ENCODE measurements at places on chromosomes 7 and 10.

DNA sequence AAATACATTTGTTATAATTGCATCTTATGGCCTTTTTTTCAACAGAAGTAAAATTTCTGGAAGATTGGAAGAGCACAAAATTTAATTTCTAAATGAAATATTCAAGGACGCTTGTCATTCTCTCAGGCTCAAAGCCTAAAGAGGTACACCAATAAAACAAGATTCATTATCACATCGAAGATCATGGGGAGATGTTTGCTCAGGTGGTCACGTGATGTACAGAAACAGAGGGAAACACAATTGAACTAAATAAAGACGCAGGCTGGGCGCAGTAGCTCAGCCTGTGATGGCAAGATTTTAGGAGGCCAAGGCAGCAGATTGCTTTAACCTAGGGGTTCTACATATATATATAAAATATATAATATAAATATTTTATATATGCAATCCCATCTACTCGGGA, 37.3 kb upstream of the TMEM254 start:
- no peak for DNase-seq

- DNase-seq = no peak
These were observed 47.1 kb upstream of the HYAL4 start for GRCh38 chr7:123797673-123798531.

GRCh38 chr10:97574374-97575126, 2.0 kb downstream of the ANKRD2 start:
- no peak for DNase-seq

DNA sequence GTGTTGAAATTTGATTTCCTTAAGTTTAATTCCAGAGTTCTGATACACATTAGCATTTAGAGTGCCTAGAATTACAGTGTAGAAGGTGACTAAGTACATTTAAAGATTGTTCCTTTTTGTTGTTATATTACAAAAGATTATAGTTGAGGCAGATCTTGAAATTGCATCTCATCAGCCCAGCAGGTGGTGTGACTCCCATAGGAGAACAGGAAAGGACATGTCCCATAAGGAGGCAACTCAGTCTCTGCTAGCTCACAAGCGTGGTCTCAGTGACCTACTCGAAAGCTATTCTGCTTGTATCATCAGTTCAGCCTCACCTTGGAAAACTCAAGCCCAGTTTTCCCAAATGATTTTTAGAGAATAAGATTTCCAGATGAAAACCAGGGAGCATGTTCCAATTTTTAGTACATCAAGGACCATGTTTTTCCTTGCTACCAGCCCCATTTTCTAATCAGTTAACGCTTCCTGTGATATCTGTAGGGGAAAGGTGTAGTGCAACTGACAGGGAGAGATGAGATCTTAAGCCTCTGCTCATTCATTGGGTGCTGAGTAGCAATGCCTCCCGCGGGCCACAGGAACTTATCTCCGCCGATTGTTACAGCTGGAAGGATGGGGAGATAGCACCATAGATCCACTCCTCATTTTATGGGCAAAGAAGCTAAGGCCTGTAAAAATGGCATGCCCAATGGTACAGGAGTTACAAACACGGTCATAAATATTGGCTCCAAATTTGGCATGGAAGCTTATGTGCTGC, 1.1 kb upstream of the GNAI1 start:
- DNase-seq = no peak

DNA sequence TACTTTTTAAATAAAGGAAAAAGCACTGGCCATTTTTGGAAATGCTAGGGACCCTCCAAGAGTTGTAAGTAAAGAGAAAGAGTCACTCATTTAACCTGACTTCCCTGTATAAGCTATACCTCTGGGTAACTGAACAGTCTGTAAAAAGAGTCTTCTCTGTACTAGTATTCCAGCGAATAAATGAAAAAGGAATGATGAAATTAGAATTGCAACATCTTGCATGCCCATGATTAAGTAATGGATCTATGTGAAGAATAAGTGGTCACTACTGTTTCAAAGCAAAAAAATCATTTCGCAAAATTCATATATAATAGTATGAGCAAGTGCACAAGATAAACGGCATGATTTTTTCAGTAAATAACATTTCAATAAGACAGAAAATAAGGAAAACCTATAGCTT, 116.8 kb downstream of the ZFAND4 start:
- no peak for DNase-seq

DNA sequence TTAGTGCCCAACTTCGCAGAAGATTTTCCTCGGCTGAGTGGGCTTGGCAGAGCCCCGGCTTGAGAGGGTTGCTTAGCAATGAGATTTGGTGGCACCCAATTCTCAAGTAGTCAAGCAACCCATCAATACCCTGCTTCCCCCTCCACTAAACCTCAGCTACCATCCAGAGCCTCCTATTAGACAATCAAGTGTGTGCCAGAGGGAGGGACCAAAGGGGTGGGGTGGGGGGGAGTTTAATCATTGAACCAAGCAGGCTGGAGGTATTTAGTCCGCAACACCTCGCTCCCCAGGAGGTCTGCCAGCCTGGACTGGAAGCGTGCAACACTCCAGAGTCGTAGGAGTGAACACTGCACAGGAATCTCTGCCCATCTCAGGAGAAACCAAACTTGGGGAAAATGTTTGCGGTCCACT, at the start of gene HKDC1:
Gene HKDC1, plus strand, starts transcription at position 292 of the 411 bp plus-strand sequence. Its CDS starts 104 bp downstream, at position 396.
- DNase-seq = no peak

DNA sequence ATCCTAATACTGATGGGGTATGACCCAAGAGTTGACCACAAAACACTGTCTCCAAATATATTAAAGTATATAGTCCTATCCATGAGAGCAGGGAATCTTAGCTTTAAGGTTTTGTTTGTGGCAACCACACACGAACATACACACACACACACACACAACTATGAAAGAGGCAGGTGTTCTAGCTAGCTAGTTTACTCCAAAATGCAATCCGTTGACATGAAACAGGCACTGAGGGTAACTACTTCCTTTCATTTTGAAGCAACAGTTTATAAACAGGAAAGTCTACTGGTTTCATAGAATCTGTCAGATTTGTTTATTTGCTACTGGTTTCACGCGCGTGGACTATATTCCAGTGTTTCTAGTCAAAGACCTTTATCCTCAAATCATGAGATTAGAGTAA, 14.8 kb downstream of the HTR5A start:
- no peak for DNase-seq

GRCh38 chr10:21637795-21638194, 103.8 kb downstream of the MLLT10 start:
- DNase-seq = no peak

GRCh38 chr10:46304062-46304461, 17.3 kb downstream of the ANTXRL start:
- no peak for DNase-seq

DNA sequence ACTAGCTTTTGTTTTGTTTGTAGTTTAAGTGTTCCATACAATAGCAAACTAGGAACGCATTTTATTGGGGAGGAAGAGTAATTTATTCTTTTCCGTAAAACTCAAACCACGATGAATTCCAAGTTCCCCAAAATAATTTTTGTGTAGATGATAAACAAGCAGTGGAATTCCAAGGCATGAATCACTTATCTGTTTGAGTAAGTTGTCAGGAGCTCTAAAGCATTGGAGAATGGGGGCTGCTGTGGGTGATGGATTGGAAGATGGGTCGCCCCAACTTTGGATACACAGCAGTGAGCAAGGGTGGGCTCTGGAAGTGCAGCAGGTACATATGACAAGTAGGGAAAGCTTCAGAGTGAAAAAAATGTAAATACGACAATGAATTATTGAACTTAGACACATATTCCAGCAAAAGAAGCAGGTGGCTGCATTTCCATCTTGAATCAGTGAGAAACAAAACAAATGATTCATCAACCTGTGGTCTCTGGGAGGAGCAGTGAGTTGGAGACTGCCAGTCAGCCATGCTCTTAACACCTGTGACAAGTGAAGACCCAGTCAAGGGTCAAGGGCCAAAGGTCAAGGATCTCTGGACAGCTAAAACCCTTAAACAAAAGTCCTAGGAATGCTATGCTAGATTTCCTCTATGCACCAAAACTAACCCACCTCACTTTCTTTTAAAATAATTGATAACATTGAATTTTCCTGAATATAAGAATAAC, 34.2 kb upstream of the ADRB1 start:
- DNase-seq = no peak

GRCh38 chr10:102735065-102735562, 8.6 kb upstream of the WBP1L start:
- no peak for DNase-seq

DNA sequence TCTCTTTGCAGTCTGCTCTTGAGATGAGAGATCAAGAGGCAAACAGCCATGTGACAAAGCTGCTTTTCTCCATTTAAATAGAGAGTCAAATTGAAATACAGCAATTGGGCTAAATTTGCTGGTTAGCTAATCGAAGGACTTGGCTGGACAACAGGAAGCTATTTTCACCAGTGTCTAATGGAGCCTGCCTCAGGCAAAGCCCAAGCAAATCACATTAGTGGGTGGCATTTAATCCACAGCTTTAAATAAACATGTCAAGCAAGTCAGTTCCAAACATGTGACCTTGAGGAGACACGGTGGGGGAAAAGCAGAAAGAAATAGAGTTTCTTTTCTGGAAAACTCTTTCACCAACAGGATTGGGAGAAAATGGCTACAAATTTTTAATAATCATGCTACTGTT, 180.5 kb upstream of the AOAH start:
- DNase-seq = no peak

- DNase-seq = no peak
These were observed 12.4 kb downstream of the ITIH2 start for GRCh38 chr10:7715515-7715914.

DNA sequence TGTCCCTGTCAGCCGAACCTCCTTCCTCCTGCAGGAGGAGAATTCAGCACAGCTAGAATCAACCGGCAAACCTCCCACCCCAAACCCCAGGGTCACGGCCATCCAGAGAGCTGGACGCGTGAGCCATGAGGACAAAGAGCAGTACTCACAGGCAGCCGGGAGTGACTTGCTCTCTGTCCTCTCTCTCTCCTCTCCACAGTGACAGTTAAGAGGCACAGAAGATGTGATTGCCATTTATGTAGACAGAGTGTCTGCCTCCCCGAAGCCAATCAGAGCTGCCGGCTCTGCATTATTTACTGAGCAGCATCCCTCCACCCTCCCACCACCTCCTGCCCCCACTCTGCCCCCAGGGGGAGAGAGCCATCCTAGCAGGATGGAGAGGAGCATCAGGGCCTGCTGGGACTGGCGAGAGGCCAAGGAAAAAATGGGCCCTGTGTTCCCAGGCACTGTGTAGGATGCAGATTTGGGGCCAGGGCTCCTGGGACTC, 4.3 kb downstream of the DDC start:
- no peak for DNase-seq
